ENCODE measurements at places on chromosomes 1 and 21.
A peak's percentile ranks its signal among the peaks of the same experiment; 100 is the strongest.

DNA sequence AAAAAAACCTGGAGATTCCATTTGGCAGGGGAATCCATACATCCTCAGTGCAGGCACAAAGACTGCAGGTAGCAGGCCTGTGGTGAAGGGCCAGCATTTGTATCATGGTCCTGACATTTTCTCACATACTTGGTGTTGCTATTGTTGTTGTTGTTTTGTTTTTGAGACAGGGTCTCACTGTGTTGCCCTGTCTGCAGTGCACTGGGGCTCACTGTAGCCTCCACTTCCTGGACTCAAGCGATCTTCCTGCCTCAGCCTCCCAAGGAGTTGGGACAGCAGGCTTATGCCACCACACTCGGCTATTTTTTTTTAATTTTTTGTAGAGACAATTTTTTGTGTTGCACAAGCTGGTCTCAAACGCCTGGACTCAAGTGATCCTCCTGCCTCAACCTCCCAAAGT is 140.8 kb upstream of the ZNF644 start:
- DNase-seq: no peak

DNA sequence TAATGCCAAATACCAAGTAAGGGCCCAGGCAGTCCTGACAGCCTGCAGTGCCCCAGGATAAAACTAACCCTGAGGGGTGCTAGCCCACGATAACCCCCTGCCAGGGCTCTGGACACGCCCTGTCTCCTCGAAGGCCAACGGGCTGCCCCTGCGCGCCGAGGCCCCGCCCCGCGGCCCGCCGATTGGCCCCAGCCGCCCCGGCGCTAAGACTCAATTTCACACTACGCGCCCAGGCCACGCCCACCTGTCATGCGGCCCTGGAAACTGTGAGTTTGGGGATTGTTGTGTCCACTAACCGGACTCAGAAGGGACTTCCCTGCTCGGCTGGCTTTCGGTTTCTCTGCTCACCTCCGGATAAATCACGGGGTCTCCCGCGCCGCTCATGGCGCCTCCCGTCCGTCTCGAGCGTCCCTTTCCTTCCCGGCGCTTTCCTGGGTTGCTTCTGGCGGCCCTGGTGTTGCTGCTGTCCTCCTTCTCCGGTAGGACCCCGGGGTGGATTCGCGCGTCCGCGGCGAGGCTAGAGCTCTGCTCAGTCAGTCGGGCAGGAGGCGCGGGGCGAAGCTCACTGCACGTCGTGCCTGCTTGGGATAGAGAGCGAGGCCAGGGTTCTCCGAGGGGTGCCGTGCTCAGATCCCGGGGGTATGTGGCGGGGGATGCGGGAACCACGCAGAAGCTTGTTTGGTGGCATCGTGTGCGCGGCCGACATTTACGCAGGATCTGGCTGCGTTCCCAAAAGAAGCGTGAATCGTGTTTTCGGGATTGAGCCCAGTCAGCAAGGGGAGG is at the start of gene CR1L:
Gene CR1L (plus strand): TSS at position 282 of the 783 bp plus-strand sequence. CDS start 101 bp downstream, at position 383.
- peak; percentile 38 for DNase-seq

- peak; percentile 60 for DNase-seq
Observed at GRCh38 chr1:161192476-161193465, 6.1 kb downstream of the ADAMTS4 start.

GRCh38 chr1:224683936-224684335 is 67.8 kb downstream of the CNIH3 start:
- DNase-seq: no peak

DNA sequence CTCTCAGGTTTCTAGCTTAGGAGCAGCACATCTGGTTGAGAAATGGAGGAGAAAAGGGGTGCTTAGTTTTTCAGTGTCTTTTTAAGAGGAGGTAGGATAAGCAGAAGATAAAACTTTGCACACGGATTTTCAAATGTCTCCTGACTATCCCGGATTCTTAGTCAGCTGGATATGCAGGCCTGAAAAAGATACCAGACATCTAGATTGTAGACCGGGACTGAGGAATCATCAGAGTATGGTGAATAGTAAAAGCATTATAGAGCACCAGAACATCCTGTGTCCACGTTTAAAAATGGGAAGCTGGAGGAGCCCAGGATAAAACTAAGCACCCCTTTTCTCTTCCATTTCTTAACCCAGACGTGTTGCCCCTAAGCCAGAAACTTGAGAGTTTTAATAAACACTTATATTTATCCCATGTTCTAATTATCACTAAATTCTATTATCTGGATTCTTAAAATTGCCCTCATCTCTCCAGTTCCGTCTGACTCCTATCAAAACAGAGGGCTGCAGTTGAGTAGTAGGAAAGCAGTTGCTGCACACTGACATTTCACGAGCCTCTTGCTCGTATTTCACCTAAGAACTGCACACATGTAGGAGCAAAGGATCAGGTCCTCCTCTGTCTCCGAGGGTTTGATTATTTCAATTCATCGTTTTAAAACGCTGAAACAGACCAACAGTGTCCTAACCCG is 609 bp downstream of the PIGK start:
- no peak for DNase-seq

DNA sequence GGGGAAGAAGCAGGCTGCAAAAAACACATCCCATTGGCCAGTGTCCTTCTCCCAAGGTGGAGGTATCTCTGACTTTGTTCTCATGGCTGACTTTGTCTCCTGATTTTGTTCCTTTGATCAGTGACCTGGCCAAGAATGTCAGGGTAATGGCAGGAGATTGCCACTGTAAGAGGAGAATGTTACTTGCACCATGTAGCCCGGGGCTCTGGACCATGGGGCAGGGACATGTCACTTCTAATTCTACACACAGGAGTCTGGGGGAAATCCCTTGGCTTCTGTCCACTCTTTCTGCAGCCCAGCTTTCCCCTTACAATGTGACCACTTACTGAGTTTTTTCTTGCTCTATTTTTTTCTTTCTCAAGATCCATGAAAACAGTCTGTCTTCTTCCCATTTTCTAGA is 87.7 kb upstream of the LRRN2 start:
- no peak for DNase-seq
